ENCODE measurements at places on chromosomes 6 and 20. TPM values are rescaled to one million over a fixed set of nuclear protein-coding genes. Genes with fewer than 3 reads are reported as not detected.

- H3K27me3 ChIP-seq = no peaks in the 10 kb centered on the region
- peaks cover 21% of the 10 kb centered on the region for H3K4me1 ChIP-seq
Observed at GRCh38 chr6:71289039-71289801, 609 bp downstream of the OGFRL1 start.

DNA sequence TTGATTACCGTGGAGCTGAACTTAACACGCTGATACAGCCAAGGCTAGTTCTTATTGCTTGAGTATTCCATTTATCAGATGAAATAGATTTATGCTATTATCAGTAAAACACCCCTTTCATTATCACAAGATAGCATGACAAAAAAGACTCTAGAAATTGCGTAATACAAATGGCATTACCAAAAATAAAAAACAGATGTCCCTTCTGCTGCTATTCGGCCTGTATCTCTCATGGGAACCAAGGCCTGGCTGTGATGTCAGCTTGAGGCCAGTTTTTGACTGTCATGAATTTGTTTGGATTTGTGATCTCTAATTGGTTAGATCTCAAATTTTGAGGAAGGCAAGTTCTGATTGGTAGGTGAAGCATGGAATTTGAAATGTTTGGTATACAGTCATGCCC is 25.2 kb downstream of the MEI4 start:
- H3K27me3 ChIP-seq = no peaks in the 10 kb centered on the region
- no peaks in the 10 kb centered on the region for H3K36me3 ChIP-seq
- no peak overlapping the region for H3K27ac ChIP-seq

- H3K36me3 ChIP-seq = no peaks in the 10 kb centered on the region
- H3K27ac ChIP-seq = no peak overlapping the region
- H3K4me3 ChIP-seq = no peak overlapping the region
- no peaks in the 10 kb centered on the region for H3K27me3 ChIP-seq
Observed at GRCh38 chr6:151475653-151476523, 17.9 kb upstream of the CCDC170 start.

DNA sequence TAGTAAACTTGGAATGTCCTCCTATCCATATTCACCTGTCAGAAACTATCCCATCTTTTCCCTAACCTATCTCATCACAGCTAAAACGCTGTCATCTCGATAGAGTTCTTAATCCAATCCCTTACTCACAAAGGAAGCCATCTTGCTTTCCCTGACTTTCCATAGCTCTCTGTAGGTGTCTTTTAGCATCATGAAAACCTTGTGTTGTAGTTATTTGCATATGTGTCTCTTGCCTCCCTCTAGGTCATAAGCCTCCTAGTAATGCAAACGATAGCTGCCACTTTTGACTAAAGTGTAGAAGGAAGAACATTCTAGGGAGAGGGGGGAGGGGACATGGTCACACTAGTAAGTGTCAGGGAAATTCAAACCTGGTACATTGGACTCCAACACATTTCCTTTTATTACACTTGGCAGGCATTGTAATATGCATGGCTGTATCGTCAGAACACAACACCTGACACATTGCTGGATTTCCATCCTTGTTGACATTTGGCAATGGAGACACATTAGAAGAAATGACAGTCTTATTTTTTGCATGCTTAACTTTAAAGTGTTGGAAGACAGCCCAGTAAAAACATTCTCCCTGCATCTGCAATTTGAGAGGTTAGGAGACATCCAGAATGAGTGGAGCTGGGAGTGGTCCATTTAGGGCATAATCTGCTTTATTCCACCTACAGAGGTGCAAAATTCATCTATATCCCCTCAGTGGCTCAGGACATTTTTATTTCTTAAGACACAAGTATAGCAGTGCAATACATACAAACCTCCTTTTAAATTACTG is 283.4 kb downstream of the HAO1 start:
- H3K4me1 ChIP-seq = no peaks in the 10 kb centered on the region
- no peak overlapping the region for H3K27ac ChIP-seq
- H3K36me3 ChIP-seq = no peaks in the 10 kb centered on the region
- no peak overlapping the region for H3K4me3 ChIP-seq

- no peak for DNase-seq
- H3K4me1 ChIP-seq = no peaks in the 10 kb centered on the region
- H3K4me3 ChIP-seq = no peak overlapping the region
- H3K36me3 ChIP-seq = no peaks in the 10 kb centered on the region
- H3K27ac ChIP-seq = no peak overlapping the region
Observed at GRCh38 chr20:45091366-45091765, 9.6 kb downstream of the KCNS1 start.

DNA sequence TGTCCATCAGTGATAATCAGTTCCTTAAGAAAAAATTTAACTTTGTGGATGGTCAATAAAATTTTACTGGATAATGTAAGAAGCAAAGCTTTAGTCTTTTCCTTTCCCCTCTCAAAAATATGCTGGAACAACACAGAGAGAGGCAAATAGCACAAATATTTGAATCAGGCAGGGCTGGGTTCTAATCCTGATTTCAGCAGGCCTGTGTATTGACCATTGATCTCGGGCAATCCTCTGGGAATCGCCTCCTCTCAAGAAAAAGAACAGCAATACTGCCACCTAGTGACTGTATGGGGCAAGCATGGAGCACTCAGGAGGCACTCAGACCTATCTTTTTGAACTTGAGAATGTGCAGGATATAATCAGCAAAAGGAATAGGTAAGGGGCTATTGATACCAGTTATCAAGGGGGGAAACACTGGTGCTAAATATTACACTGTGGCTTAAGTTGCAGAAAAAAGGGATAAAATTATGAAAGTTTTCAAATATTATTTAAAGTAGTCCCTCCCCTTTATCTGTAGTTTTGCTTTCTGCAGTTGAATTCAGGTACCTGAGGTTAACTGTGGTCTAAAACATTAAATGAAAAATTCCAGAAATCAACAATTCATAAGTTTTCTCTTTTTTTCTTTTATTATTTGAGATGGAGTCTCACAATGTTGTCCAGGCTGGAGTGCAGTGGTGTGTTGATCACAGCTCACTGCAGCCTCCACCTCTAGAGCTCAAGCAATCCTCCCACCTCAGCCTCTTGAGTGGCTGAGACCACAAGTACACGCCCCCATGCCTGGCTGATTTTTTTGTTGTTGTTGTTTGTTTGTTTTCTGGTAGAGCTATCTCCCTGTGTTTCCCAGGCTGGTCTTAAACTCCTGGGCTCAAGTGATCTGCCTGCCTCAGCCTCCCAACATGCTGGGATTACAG is 91.8 kb upstream of the NHSL1 start:
- H3K36me3 ChIP-seq = no peaks in the 10 kb centered on the region
- H3K27me3 ChIP-seq = no peaks in the 10 kb centered on the region

- no peak for DNase-seq
- H3K4me1 ChIP-seq = no peaks in the 10 kb centered on the region
- no peak overlapping the region for H3K27ac ChIP-seq
- no peaks in the 10 kb centered on the region for H3K36me3 ChIP-seq
- no peaks in the 10 kb centered on the region for H3K27me3 ChIP-seq
Observed at GRCh38 chr20:47521059-47521808, 19.5 kb downstream of the NCOA3 start.

GRCh38 chr6:167116109-167116837 is 6.6 kb upstream of the CCR6 start:
- no peak overlapping the region for H3K27ac ChIP-seq
- no peak overlapping the region for H3K4me3 ChIP-seq
- DNase-seq = no peak
- H3K27me3 ChIP-seq = peaks cover 23% of the 10 kb centered on the region
- H3K36me3 ChIP-seq = no peaks in the 10 kb centered on the region
- H3K4me1 ChIP-seq = no peaks in the 10 kb centered on the region

GRCh38 chr20:25382704-25383370 is 7.8 kb downstream of the ABHD12 start:
- H3K27me3 ChIP-seq = no peaks in the 10 kb centered on the region
- H3K36me3 ChIP-seq = no peaks in the 10 kb centered on the region
- no peak overlapping the region for H3K4me3 ChIP-seq
- no peak for DNase-seq
- no peaks in the 10 kb centered on the region for H3K4me1 ChIP-seq

DNA sequence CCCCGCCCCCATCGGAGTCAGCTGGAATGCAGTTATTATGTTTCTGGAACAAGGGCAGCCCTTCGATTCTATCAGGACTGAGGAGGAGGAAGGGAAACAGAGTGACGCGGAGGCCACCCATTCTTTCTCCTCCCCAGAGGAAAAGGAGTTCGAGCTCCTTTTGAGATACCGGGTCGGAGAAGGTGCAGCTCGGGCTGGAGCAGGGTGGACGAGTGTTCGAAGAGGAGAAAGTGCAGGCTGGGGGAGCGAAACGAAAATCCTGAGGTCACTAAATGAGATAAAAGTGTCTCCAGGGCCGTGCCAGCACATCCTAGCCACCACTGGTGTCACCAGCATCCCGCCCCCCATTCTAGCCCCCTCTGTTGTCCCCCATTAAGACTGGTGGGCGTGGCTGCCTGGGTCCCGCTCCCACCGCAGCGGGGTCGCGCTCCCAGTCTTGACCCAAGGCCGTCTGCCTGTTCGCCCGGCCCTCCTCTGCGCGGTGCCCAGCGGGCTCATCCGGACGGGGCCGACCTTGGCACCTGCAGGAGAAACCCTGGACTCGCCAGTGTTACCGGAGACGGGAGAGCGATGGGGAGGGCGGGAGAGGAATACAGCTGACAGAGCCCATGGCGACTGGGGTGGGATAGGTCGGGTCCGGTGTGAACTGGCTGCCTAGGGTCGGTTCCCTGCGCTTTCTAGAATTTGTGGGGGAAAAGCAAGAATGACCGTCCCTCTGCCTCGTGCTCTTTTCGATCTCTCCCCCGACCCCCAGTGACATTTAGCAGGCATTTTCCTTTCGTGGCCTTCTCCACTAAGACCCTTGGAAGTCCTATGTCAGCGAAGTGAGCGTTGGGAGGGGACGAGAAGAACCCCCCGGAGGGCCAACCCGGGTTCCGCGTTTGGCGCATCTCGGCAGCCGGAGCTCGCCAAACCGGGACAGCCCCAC is 16.2 kb downstream of the FOXA2 start:
- 0 out of 2 replicates have a peak, but pooled peaks cover 3% of the 10 kb centered on the region for H3K36me3 ChIP-seq
- H3K27ac ChIP-seq = peak overlapping the region; percentile 83
- H3K4me3 ChIP-seq = peak overlapping the region; percentile 59
- peaks cover 46% of the 10 kb centered on the region for H3K4me1 ChIP-seq
- no peak for DNase-seq

DNA sequence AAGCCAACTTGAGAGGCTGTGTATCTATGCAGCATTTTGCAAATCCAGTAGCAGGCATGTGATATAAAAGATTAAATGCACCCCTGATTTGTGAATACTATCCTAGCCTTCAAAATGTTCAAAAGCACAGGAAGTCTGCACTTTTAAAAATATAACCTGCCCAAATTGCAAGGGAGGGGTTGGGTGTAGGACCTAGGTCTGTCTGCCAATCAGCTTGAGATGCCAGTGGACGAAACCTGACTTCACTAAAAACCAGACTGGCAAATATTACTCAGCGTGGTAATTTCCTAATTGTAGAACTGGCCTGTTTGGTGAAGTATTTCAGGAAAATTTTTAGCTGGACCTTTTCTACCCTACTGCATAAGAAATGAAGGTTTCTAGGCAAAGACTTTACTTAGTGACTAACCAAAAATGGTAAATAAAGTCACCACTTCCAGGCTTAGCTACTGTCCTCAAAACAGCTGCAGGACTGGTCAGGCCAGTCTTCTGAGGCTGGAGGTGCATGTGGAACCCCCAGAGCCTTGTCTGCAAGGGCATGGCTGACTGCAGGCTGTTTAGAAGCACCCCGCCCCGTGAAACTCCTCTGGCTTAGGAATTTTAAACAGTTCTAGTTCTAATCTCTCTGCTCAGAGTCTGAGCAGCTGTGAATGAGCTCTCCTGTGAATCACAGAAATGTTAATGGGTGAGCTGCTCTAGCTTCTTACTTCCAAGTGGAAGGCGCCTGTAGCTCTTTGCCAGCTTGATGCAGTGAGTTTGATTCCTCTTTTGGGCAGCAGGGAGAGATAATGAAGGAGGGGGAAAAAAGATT is 104.4 kb upstream of the ESR1 start:
- H3K27me3 ChIP-seq = peaks cover 3% of the 10 kb centered on the region
- no peaks in the 10 kb centered on the region for H3K4me1 ChIP-seq
- H3K4me3 ChIP-seq = no peak overlapping the region
- no peak overlapping the region for H3K27ac ChIP-seq

DNA sequence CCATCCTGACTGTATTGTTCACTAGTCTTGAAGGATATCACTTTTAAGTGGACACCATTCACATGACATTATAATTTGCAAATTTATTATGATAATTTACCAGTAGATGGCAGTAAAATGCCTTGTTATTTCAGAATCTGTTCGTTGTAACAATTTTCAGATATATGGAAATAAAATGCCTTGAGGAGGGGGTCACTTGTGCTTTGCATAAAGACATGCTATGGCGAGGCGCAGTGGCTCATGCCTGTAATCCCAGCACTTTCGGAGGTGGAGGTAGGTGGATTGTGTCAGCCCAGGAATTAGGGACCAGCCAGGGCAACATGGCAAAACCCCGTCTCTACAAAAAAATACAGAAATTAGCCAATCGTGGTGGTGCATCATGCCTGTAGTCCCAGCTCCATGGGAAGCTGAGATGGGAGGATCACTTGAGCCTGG is 9.0 kb upstream of the NCOA6 start:
- no peaks in the 10 kb centered on the region for H3K36me3 ChIP-seq
- peak; percentile 22 for DNase-seq
- no peak overlapping the region for H3K27ac ChIP-seq
- H3K27me3 ChIP-seq = no peaks in the 10 kb centered on the region

DNA sequence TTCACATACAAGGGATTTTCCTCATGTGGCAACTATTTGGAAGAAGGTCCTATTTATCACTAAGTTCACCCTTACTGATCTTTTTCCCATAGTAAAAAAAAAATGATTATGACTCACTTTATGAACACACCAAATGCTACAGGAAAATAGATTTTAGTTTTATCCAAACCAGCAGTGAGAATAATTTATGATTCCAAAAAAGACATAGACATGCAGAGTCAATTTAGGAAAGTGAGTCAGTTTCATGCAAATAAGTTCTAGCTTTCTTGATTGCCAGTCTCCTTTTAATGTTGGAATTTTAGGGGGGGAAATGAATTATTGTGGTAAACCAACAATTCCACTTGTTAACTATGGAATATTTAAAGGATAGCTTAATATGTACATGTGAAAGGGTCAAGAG is 64.0 kb upstream of the RNF146 start:
- no peak for DNase-seq
- H3K4me3 ChIP-seq = no peak overlapping the region
- no peaks in the 10 kb centered on the region for H3K36me3 ChIP-seq

GRCh38 chr6:116402108-116402937 is 31.6 kb downstream of the DSE start:
- no peaks in the 10 kb centered on the region for H3K36me3 ChIP-seq
- no peak for DNase-seq
- no peak overlapping the region for H3K4me3 ChIP-seq
- no peak overlapping the region for H3K27ac ChIP-seq
- no peaks in the 10 kb centered on the region for H3K4me1 ChIP-seq

- H3K4me3 ChIP-seq = peak overlapping the region; percentile 90
- peaks cover 28% of the 10 kb centered on the region for H3K4me1 ChIP-seq
- DNase-seq = no peak
Observed at GRCh38 chr20:63706852-63707557, 771 bp downstream of the ARFRP1 start.

The JPH2 gene
- total RNA-seq = 0.49 TPM

The DXO gene
- 38.1 TPM for total RNA-seq

The OPRM1 gene
- not detected for total RNA-seq

The GSTA2 gene
- total RNA-seq = not detected
